ENCODE measurements at places on chromosomes 1 and 21.
A peak's percentile ranks its signal among the peaks of the same experiment; 100 is the strongest.

DNA sequence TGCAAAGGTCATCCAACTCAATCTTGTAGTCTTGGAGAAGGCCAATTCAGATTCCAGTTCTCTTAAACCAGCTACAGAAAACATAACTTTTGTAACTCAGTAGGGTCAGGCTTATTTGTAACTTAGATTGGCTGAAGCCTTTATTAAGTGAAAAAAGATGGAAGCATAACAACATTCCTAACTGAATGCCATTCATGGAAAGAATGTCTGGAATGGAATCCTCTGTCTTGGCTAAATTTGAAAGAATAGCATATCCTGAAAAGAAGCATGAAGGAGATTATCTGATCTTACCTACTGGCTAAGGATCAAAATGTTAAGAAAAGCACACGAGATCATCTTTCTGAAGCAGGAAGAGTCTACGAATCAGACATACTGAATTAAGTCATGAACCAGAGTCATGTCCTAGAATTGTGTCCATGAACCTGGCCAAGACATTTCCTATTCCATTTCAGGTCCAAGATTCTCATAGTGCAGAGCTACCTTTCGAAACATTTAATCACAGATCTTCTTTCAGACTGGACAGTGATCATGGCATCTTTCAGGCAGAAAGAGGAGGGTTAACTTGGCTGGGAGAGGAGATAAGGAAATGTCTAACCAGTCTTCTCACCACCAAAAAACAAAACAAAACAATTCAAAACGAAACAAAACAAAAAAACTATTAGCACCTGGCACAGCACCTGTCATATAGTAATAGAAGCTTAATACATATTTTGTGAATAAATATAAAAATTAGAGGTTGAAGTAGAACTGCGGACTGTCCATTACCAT, 75.6 kb downstream of the XCL2 start:
- no peak for DNase-seq

GRCh38 chr1:202067188-202067974, 55.3 kb upstream of the GPR37L1 start:
- DNase-seq, result no peak

GRCh38 chr21:33229099-33229783, 497 bp upstream of the IFNAR2 start:
- DNase-seq, result no peak

DNA sequence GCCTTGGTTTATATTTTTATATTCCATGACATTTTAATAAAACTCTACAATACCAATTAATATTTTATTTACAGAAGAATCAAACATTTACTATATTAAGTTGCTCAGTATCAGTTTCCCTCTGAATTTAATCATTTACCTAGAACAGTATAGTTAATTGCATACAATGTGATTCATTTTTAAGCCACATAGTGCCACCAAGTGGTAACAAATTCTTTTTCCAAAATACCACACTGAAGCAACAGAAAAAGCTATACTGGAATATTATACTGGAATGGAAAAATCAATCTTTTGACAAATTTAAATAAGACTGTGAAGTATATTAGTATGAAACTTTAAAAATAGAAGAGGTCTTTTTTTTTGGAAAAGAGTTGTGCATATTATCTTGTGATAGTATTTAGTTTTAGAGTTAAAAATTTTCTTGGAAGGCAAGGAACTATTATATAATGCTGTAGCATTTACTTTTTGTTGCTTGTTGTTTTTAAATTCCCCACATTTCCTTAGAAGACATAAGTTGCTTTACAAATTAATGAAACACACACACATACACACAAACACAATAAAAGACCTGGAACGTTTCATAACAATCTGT, 57.3 kb downstream of the ZNF644 start:
- DNase-seq, result no peak

DNA sequence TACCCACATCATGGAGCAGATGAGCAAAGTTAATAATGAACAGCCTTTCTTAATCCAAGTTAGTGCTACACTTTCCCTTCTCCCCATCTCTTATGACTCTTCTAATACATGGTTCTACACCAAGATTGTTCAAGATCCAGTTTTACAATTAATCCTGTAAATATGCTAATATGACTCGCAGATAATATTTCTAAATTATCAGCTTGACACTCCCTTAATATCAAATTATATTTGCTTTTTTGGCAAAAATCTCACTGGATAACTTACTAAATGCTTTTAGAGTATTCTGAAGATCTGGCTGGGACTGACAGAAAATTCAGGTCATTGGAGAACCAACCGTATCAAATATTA, 24.4 kb upstream of the CR1L start:
- no peak for DNase-seq

DNA sequence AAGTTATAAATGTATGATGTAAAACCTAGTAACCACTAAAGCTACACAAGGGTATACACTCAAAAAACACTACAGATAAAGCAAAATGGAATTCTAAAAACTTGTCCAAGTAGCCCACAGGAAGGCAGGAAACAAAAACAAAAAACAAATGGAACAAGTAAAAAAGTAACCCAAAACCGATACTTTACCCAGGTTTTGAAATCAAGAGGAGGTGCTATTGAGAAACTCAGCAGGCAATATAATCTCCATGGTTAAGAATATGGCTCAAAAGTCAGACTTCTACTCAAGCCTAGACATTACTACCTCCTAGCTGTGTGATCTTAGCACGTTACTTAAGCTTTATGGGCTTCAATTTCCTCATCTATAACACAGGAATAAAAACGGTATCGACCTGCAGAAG, 13.3 kb downstream of the RBBP5 start:
- no peak for DNase-seq

GRCh38 chr21:31372471-31372765, 28.4 kb upstream of the TIAM1 start:
- DNase-seq, result no peak

DNA sequence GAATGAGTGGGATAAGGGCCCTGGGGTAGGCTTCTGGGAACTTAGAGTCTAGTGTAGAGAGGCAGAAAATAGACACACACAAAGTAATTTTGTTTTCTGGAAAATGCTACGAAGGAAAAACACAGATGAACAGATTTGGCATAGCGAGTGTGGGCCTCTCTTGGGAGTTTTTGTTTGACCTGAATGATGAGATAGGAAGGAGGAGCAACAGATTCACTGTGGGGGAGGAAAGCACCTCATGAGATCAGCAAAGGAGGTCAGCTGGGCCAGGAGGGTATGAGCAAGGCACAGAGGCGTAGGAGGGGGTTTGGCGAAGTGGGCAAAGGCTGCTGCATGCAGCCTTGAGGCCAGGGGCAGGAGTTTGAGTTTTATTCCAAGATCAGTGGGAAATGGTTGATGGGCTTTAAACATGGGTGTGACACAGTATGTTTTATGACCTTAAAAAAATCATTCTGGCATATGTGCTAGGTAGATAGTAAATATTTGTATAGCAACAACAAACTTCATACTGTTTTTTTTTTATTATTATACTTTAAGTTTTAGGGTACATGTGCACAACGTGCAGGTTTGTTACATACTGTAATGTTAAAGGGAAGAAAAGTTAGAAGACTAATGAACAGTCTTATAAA, 57.9 kb downstream of the FGGY start:
- no peak for DNase-seq

GRCh38 chr1:238592621-238593020, 701.9 kb upstream of the ZP4 start:
- no peak for DNase-seq

DNA sequence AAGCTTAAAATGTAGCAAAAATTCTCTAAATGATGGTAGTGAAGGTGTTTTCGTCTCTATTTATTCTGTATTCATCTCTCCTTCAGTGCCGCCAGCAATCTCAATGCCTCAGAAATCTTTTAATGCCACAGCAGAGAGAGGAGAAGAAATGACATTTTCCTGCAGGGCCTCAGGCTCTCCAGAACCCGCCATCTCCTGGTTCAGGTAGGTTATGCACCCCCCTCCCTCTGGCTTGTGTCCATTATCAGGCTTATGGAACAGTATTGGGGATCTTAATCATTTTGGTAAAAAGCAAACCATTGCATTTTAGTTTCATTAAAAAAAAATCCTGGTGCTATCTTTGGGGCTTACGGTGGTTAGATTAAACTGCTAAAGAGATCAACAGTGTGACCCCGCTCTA, 326.1 kb downstream of the NCAM2 start:
- no peak for DNase-seq

- no peak for DNase-seq
These were observed 193.2 kb upstream of the PLXNA2 start for GRCh38 chr1:208437401-208437800.

DNA sequence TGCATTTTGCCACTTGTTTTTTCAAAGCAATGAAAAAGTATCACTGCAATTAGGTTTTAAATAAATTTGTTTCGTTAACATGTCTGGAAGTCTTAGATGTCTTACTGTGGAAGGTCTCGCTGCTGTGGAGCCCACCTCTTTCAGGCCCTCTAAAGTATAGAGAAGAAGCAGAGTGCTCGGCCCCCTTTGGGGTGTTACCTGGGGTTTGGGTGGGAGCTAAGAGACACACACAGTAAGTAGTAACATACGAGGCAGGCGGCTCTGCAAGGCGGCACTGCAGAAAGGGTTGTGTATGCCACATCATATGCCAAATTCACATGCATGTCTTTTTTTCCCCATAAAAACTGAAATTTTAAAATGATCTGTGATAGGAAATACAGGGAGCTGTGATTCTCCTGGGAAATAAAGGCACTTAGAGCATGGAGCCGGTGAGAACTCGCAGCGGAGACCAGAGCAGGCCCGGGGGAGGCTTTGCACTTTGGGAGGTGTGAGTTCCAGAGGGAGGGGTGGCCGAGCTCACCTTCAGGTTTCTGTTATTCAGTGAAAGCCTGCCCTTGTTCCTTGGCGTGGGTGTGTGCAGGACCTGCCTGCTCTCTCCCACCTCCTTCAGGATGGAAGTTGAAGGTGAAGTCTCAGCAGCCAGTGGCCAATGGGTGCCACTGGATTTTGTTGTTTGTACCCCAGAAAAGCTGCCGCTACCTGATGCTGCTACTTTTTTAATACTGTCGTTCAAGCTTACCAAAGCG, 35.7 kb upstream of the PWP2 start:
- DNase-seq, result no peak

DNA sequence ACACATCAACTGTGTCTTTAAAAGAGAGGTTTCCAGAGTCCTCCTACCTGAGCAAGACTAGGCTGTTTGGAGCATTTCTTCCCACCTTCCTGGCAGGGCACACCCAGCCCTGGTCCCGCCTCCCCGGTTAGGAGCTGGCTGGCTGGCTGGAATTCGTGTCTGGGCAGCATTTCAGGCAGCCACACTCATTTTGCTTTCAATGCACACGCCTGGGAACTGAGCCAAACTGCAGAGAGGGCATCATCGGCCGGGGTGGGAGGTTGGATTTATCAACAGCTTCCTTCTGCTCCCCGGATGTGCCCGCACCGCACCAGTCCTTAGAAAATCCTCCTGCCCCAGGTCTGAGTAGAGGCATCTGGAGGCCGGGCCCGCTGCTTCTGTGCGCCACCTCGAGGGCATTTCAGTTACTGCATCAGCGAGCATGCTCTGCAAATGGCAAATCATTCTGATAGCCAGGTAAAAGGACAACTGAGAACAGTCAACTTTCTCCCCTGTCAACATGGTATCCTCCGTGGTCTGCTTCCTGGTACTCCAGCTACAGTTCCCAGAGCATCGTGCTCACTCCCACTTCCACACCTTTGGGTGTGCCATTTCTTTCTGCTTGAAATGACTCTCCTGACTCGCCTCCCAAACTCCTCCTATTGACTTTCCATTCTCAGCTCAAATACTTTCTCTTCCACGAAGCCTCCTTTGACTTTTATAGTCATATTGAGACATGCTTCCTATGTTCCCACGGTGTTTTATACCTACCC, 20.6 kb downstream of the TCEA3 start:
- peak; percentile 68 for DNase-seq

GRCh38 chr1:201741763-201742342, 87.1 kb upstream of the IPO9 start:
- no peak for DNase-seq

GRCh38 chr1:117664314-117664713, 58.5 kb downstream of the TENT5C start:
- DNase-seq, result peak; percentile 77

DNA sequence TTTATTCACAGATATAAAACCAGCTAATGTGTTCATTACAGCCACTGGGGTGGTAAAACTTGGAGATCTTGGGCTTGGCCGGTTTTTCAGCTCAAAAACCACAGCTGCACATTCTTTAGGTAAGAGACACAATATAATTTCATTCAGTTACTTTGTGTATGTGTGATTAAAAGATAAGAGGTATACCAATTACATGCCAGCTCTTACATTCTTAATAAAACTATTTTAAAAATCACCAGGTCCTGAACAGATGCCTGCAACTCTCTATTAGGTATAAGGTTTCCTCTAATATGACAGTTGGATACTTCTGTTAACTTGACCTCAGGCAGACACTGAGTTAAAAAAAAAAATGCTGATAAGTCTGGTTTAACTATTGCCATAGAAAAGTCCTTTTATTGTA, 122.1 kb downstream of the NEK7 start:
- DNase-seq, result no peak

DNA sequence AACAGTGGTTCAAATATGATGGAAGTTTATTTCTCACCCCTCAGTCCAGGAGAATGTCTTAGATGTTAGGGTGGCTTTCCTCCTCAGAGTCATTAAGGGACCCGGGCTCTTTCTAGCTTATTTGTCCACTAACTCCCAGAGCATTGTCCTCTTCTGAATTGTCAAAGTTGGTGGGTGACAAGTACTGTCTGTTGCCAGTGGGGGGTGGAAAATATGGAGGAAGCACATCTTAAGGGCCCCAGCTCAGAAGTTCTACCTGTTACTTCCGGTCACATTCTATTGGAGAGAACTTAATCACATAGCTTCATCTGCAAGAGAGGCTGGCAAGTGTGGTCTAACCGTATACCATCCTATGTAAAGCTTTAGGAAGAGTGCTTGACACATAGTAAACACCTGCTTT, 7.1 kb downstream of the CLIC4 start:
- no peak for DNase-seq

DNA sequence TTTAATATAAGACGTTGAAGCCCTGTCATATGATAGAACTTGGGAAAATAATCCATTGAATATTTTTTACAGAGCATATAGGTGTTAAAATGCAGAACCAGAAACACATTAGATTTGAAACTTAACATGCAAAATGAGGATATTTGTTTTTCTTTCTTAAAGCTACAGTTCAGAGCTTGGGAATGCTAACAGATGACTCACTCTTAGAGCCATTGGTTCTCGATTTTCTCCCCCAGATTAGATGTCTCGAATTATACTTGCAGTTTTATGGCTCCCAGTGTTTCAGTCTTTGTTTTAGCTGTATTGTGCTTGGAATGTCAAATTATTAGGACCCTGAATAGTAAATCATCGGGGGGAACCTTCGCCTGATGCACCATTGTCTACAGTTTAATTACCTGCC, 575.7 kb upstream of the ZP4 start:
- DNase-seq, result no peak

GRCh38 chr1:160901768-160902167, 16.8 kb upstream of the ITLN1 start:
- DNase-seq, result no peak

Measured in CD4-positive, alpha-beta T cell treated with Interferon gamma for 1 hour (primary cell).